Skeletal muscle cell (primary cell): ENCODE measurements at places on chromosomes 4 and X.

DNA sequence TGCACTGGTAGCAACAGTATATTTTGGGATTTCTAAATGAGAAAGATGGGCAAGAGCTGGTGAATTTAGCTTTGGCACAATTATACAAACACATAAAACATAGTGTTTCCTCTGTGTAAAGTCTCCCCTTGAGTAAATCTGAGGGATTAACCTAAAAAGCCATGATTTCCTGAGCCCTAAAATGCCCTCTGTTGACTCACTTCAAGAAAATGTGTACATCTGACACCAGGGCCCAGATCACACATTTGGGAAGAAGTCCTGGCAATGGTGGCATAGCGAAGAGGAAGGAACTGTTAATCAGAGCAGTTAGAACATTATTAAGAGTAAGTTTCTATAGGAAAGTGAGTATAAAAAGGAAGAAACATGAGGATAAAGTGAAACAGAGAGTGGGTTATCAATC, 338.5 kb downstream of the SPOCK3 start:
- DNase-seq: no peak

GRCh38 chr4:1855333-1856070, 454 bp downstream of the LETM1 start:
- no peak for DNase-seq

DNA sequence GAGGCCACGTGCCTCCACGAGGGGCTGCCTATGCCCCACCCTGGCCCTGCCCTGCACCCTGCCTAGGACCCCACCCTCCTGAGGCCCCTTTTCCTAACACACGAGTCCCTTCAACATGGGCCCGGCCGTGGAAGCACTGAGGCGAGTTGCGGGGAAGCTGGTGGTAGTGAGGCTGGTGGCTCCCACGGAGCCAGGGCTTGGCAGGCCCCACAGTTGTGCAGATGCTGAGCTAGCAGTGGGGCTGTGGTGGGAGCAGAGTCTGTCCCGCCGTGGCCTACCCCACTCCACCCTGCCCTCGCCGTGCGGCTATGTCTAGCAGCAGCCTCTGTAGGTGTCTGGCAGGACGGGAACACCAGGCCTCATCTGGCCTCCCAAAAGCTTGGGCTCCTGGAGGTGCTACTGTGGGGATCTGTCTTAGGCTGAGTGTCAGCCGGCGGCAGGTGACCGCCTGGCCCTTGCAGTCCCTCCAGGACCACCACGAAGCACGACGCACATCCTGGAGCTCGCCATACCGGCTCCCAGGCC, 18.8 kb downstream of the TACC3 start:
- DNase-seq: no peak

DNA sequence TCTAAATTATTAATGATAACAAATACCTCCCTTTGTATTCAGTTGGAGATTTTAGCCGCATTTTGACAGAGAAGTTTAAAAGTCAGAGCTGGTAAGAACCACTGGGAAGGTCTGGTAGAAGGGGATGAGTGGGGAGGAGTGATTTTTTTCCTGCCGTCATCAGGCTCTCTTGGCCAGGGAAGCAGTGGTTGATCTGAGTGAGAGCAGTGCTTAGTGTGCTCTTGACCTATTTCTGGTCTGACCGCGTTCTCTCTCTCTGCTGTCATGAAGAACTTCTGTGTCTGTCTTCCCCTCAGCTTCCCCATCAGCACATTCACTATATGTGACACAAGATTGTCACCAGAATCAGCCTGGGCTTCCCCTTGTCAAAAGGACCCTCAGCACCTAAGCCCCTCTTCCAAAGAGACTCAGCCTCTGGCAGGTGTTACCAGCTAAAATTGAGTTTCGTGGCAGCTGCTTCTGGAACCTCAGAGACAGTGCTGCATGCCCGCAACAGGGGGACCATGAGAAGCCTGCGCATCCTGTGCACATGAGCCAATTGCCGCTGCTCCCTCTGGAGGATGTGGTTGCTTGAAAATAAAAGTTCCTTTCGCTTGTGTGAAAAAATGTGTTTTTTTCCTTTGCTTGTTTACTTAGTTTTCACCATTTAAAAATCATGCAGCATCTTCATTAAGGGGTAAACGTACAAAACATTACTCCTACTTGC, 268.9 kb downstream of the C4orf33 start:
- no peak for DNase-seq

DNA sequence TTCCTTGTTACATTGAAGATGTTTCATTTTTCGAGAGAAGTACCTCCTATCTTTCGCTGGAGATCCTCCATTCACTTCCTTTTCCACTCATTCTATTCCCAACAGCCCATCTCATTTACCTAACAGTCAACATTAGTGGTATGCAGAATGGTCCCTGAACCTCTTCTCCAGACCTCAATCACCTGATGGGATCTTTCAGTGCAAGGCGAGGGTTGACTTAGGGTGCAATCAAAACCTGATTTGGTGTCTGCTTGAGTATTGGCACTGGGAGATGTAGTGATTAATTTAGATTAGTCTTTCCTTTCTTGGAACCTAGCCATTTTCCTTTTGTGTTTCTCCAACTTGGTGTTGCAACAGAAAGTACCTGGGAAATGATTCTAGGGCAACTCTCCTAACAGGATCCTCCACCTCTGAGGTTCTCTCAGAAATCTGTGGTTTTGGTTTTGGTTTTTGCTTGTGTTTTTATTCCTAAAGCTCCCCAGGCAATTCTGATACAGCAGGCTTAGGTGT, 18.4 kb downstream of the DDX3X start:
- no peak for DNase-seq

GRCh38 chr4:139887376-139887802, 221.8 kb downstream of the MGST2 start:
- no peak for DNase-seq

GRCh38 chr4:172898715-172899114, 269.9 kb upstream of the GALNT7 start:
- DNase-seq: no peak

- no peak for DNase-seq
Observed at GRCh38 chr4:156505341-156505955, 466.2 kb downstream of the PDGFC start.

DNA sequence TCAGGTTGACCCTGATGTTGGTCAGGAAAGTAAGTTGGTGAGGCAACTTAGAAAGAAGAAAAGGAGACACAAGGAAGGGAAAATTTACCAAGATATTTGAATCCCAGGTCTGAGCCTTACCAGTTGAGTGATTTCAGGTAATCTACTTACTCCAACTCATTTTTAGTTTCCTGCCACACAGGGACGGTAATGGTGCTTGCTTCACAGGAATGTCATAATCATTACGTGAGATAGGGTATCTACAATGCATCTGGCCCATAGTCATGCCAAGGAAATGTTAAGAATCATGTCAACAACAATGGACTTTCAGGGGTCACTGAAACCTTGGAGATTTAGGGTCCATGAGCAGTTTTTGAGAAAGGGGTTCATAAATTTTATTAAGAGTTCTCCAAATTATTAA, 195.4 kb upstream of the HHIP start:
- no peak for DNase-seq

DNA sequence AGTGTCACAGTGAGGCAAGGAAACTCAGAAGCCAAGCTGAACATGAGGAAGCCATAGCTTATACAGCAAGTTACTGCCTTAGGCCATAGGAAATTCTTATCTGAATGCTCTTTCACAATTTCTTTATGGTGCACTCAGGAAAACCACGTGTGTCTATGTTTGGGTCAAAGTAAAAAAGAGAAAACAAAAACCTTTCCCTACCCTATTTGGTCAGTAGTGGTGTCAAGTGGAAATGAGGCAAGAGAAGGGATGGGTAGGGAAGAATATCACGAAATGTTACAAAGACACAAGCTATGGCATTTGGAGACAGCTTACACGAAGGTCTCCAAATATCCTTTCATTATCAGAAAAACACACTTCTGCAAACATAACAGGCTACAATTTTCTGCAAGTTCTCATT, 83.4 kb upstream of the INPP4B start:
- no peak for DNase-seq

GRCh38 chr4:141011901-141012315, 121.4 kb downstream of the RNF150 start:
- no peak for DNase-seq

GRCh38 chrX:154730253-154730891, 20.5 kb downstream of the GAB3 start:
- no peak for DNase-seq

DNA sequence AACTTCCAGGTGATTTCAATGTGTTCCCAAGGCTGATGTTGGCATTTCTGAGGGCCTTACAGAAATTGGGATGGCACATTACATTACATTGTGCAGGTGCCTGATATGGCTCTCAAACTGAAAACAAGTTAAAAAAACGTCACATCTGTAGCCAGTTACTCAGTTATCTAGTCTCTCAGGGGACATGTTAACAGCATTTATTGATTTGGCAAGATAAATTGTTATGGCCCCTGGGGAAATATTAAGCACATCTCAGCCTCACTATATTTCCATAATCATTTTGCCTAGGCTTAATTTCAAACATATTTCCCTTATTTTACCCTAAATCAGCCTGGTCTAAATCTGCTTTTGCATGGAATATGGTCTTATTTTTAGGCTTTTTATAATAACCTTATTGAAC, 290.0 kb downstream of the IL15 start:
- DNase-seq: no peak

DNA sequence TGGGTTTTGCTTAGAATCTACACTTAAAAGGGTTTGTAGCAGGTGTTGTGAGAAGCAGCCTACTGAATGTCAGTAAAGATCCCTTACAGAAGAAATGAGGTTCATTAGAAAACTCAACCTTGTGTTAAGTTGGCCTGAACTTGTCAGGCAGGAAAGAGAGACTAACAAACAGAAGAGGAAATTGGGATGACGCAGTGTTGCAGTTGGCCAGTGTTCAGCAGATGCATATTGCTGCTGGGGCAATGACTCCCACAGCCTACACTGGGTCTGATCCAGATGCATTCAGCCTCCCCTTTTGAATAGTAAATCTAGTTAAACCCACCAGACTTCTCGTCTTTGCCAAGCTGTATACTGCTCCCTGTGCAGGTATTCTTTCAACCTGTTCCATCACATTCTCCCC, 409.4 kb downstream of the UBE2NL start:
- DNase-seq: peak; percentile 40

- DNase-seq: no peak
Observed at GRCh38 chrX:109360301-109360700, 121.6 kb downstream of the GUCY2F start.

GRCh38 chr4:1413204-1413663, 7.0 kb upstream of the NKX1-1 start:
- no peak for DNase-seq

- no peak for DNase-seq
Observed at GRCh38 chr4:104859601-104860237, 287.0 kb upstream of the TET2 start.

- DNase-seq: no peak
Observed at GRCh38 chr4:25624616-25625015, 31.0 kb upstream of the SLC34A2 start.

- DNase-seq: no peak
Observed at GRCh38 chrX:154751203-154751668, 359 bp upstream of the GAB3 start.

DNA sequence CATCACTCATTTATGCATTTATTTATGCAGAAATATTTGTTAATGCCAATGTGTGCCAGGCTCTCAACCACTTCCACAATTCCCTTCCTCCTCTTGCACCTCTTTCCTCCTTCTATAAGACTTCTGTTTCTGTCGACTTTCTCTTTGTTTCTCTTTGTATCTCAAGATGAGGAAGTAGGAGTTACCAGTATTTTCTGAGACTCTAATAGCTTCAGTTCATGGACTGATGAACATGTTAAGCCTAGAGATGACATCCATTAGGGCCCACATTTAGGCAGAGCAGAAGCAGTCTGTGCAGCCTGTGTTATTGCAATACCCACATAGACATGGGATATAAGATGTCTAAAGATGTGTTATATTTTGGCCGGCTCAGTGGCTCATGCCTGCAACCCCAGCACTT, 241.8 kb upstream of the SMIM31 start:
- DNase-seq: no peak

DNA sequence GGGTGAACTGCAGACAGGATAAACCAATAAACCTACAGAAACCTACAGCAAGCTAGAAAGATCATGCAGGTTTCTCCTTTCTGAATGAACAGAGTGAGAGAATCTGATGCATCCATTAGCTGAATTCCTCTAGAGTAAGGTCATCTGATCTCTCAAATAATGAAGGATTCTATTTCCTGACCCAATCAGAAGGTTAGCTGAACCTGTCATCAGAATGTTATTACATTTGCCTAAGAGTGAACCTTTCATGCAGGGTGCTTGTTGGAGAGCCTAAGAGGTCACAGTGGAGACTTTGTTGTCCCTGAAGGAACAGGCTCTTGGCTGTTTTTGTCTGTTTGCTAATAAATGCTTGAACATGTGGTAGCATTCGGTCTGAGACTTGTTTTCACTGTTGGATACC, 24.0 kb downstream of the MEPE start:
- DNase-seq: no peak

DNA sequence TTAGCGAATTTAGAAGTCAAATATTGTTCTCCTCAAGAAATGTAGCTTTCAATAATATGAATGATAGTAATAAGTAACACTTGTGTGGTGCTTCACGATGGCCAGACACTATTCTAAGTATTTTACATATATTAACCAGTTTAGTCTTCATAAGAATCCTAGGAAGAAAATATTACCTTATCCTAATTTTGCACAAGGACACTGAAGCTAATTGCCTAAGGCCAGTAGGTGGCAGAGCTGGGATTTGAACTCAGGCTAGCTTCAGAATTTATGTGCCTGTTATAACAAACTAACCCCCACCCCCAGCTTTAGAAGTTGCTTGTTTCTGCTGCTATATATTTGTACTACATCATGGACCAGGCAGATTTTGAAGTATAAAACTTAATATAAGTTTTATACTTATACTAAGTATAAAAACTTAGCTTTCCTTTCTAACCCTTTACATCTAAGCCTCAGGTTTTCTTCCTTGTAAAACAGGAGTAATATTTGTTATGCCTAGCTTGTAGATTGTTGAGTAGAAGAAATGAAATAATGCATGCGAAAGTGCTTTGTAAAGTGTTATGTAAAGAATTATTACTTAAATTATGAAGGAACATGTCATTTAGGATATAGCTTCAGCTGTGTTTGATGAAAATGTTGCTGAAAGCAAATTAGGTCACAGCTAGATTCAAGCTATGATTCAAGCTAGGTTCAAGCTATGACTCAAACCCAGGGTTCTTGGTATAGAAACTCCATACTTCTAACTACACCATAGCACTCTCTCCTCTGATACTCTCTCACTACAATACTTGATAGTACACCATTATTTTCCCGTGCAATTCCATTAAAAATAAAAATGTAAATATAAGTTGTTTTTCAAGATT, 4.2 kb upstream of the CDS1 start:
- DNase-seq: no peak

DNA sequence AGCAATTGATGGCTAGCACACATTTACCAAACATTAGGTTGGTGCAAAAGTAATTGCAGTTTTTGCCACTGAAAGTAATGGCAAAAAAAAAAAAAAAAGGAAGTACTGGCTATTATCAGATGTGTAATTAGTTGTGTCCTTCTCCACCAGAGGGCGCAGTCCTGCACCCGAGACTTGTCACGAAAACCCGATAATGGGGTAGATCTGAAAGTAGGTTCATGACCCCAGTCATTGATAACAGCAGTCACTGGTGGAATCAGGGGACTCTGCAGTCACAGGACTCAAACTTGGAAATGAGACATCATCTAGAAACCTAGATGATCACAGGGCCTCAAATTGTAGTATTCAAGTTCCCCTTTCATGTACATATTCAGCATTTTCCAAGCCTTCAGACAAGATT, 13.1 kb upstream of the ACOT9 start:
- DNase-seq: no peak
